Sciatic nerve (tissue), 2 donors: ENCODE measurements at places on chromosomes 11 and 22. TPM values are rescaled to one million over a fixed set of nuclear protein-coding genes. Genes with fewer than 3 reads are reported as not detected.

The MMP10 gene
- not detected for total RNA-seq

The TSGA10IP gene
- not detected for total RNA-seq

The MS4A15 gene
- total RNA-seq, result not detected

The CAPRIN1 gene
- total RNA-seq, result 167 TPM

The DBX1 gene
- total RNA-seq, result not detected

The ZP1 gene
- 0.85 TPM for total RNA-seq

- no peak for DNase-seq
Measured at GRCh38 chr11:62120001-62120400, 3.8 kb upstream of the INCENP start.

DNA sequence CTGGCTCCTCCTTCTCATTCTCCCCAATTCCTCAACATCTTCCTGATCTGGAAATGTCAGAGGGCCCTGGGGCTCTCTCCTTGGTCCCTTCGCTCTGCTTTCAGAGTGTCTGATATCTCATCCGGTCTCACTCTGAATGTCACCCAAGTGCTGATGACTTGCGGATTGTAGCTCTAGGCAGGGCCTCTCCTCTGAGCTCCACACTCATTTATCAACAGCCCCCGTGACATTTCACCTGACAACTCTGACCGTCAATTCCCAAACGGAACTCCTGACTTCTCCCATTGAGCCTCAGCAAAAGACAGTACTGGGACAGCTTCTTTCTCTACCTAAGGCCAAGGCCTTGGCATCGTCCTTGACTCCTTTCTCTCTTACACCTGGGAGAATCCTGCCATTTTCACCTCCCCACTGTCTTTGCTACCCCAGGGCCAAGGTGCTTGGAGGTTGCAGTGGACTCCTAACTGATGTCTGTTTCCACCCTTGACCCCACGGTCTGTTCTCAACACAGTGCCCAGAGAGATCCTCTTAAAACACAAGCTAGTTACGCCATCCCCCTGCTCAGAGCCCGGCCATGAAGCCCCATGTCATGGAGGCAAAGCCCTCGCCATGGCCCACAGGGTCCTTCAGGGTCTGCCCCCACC is 57.5 kb upstream of the THY1 start:
- no peak for DNase-seq

DNA sequence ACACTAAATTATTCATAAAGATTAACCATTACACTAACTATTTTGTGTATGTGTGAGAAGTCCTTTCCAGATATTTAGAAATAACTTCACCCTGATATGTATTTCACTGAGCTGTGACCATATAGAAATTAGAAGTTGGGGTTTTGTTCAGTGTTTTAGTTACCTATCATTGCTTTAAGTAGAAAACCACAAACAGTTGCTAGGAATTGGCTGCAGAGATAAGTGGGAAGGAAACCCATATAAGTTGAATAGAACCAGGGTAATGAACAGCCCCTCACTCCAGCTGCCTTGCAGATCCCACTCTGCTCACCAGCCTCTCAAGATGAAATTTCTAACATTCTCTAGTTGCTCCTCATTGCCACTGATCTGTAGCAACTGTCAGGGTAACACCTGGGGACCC is 10.3 kb downstream of the SRSF8 start:
- no peak for DNase-seq

GRCh38 chr11:50278756-50279155 is 246.1 kb downstream of the OR4C45 start:
- DNase-seq, result no peak

GRCh38 chr11:61777234-61778090 is 14.9 kb downstream of the TMEM258 start:
- peak; percentile 84 for DNase-seq

DNA sequence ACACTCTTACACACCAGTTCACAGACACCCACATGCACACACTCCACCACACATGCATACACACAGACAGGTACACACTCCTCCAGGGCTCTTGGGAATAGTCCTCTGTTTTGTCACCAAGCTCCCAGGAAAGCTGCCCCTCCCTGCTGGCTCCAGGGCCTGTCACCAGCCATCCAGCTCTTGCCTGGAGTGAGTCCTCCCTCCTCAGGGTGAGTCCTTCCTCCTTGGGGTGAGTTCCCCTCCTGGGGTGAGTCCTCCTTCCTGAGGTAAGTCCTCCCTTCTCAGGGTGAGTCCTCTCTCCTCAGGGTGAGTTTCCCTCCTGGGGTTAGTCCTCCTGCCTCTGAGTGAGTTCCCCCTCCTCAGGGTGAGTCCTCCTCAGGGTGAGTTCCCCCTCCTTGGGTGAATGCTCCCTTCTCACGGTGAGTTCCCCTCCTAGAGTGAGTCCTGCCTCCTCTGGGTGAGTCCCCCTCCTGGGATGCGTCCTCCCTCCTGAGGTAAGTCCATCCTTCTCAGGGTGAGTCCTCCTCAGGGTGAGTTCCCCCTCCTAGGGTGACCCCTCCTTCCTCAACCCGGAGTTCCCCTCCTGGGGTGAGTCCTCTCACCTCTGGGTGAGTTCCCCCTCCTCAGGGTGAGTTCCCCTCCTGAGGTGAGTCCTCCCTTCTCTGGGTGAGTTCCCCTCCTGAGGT is 100.6 kb upstream of the FGF3 start:
- DNase-seq, result peak; percentile 36

DNA sequence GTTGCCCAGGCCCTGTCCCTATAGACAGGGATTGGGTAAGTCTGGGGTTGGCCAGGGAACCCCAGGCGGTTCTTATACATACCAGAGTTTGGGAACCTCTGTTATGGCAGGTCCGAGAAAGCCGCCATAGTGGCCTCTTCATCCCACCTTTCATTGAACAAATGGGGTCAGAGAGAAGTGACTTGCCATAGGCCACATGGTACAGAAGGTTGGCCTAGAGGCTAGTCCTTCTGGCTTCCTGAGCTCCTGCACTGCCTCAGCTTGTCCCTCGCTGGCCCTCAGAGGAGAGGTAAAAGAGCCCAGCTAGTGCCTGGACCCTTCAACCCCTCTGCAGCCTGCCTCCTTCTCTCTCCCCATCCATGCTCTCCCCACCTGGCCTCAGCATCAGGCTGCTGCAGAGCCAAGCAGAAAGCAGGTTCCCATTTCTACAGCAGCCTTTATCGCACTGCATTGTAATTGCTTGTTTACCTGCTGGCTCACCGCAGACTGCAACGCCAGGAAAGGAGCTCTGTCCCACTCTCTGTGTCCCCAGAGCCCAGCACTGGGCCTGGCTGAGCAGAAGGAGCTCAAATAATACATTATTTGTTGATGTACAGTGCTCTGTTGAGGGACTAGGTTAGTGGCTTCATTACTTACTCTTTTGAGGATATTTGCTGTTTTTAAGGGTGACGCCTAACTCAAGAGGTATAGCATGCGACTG is 103.6 kb downstream of the TRIM29 start:
- DNase-seq, result no peak

DNA sequence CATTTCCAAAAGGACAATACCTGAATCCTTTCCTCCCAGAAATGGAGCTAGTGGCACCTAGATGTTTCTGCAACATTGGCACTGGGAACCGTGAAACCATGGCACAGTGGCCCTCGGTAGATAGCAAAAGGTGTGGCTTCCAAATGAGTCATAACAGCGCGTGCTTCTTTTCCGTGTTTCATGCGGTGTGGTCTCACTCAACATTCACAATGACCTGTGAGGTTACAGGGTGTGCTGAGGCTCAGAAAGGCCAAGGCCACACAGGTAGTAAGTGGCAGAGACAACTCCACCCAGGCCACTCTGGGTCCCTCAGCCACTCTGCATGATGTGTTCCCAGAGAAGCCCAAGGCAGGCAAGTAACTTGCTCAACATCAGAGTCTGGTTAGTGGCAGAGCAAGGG is 67.4 kb downstream of the TP53I11 start:
- no peak for DNase-seq

DNA sequence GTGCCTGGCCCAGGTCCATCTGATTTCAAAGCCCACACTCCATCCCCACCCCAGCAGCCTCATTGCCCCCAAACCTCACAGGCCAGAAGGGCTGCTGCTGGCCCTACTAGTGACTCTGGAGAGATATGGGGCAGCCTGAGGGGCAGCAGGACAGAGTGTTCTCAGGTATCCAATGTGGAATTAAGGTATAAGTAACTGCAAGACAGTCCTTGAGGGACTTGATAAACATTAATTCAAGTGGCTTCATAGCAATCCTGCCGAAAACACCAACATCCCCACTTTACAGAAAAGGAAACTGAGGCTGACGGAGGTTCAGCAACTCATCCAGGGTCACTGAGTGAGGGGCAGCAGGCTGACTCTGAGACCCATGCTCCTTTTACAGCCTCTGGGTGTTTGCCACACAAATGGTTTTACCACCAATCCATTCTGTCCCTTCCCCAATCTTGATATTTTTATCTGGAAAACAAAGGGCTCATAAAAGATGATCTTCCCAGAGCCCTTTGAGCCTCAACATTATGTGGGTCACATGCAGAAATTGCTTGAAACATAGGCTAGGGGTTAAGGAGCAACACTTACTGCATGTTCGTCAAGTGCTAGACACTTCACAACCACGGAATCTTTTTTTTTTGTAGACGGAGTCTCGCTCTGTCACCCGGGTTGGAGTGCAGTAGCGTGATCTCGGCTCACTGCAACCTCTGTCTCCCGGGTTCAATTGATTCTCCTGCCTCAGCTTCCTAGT is 2.3 kb downstream of the NIPSNAP1 start:
- DNase-seq, result no peak

DNA sequence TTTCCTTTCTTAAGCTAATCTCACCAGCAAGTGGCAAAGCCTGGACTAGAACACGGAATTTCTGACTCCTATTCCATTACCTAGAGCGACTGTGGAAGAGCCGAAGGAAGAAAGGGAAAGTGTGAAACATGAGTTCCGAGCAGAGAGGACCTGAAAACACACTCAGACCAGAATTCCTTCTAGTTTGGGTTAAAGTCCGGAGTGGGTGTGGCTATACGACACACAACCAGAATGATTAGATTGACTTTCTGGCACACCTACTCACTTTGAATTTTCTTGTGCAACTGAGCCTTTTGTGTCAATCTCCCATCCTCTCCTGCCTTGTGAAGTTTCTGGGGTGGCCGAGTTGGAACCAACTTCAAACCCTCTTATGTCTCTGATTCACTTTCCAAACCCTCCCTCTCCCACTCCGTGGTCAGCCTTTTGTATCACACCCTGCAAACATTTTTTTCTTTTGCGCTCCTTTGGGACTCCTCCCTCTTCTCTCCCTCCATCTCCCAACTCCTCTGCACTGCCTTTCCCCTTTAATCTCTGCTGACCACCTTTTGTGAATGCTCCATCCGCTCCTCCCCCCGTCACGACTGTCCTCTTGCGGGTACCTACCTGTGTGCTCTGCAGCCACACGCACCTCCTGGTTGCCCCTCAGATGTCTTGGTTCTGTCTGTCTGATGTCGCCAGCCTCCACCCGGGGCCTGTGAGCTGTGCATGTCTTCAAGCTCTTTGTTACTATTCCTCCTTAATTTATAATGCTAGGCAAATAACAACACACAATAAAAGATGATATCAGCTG is 86.3 kb upstream of the BLID start:
- DNase-seq, result peak; percentile 63

DNA sequence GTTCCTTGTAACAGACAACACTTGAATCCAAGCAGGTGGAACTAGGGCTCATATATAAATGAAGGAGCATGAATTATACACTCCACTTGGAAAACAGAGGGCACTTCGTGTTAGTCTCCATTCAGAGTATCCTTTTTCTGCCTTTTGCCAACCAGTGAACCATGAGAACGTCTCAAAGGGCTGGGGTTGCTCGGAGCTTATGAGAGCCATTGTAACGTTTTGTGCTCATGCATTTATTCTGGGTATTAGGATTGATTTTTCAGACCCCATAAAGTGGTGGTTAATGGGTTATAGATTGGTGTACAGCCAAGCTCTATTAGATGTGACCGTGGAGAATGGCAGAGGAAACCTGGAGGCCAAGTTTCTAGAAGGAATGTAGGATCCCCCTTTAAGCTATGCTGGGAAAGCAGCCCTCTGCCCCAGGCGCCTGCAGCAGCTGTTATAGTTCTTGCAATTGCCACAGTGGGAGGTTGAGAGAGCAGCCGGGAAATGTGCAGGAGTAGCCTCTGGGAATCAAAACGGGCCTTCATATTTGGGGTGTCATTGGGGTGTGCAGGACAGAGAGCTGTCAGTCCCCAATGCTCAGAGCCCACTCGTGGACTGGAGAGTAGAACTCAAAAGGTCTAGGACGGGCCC is 54.6 kb upstream of the ASPHD2 start:
- no peak for DNase-seq

- no peak for DNase-seq
Measured at GRCh38 chr22:50605002-50605612, 4.5 kb downstream of the MAPK8IP2 start.

DNA sequence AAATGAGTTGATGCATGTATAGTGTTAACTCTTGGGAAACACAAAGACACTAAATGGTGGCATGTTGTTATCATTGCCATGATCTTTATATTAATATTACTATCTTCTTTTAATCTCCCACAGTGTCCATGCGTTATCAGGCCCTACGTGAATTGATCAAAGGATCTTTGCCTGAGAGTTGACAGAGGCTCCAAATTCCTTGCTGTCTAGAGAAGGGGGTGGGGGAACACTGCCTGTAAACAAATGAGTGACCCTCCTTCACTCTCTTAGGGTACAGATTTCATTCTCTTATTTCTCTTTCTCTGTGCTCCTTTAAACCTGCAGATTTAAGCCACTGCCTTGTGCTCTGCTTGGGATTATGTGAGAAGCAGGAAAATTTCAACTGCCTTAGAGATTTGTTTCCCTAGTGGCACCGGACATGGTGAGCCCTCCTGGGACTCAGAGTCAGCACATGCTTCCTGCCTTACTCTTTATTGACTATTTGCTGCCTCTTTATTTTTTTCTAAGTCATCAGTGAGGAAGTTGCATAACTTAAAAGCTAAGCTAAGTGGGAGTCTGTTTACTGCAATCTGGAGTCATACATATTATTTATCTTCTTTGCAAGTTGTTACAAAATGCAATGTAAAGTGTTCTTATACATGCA is 122.9 kb downstream of the MAML2 start:
- no peak for DNase-seq

DNA sequence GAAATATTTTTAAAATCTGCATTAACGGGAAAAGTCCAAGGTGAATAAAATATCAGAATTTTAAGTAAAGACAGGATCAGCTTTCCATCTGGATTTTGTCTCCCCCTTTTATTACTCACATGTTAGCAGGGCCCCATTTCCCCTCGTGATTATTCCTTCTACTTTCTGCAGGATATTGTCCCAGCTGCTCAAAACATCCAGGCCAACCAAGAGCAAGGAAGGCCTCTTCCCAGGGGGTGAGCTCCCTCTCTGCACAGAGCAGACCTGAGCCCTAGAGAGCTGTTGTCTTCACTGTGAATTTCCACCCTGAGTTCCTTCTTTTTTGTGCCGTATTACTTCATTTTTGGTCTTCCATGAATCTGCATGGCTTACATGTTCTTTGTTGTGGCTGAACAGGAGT is 3.7 kb upstream of the TMPRSS13 start:
- no peak for DNase-seq

- no peak for DNase-seq
Measured at GRCh38 chr11:66904981-66905521, 48.2 kb downstream of the LRFN4 start.

GRCh38 chr22:42173183-42173926 is 42.7 kb upstream of the CYP2D6 start:
- DNase-seq, result no peak

DNA sequence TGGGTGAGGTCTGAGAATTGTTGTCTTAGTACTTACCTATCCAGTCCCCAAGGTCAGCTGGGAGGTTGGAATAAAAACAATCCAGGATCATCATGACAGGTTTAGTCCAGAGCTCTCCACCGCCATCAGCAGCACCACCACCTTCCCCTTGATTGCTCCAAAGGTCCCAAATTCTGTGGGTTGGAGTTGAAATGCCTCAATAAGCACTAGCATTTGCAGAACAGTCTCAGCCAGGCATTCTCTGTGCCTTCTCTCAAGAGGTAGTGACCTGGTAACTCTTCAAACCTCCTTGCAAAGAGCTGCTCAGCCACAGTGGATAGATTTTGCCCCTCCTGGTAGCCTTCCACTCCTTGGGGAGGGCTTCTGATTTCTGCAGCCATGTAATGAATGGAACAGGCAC is 69.6 kb downstream of the PRDM11 start:
- DNase-seq, result peak; percentile 2
